ENCODE measurements at places on chromosomes 5 and 9.

DNA sequence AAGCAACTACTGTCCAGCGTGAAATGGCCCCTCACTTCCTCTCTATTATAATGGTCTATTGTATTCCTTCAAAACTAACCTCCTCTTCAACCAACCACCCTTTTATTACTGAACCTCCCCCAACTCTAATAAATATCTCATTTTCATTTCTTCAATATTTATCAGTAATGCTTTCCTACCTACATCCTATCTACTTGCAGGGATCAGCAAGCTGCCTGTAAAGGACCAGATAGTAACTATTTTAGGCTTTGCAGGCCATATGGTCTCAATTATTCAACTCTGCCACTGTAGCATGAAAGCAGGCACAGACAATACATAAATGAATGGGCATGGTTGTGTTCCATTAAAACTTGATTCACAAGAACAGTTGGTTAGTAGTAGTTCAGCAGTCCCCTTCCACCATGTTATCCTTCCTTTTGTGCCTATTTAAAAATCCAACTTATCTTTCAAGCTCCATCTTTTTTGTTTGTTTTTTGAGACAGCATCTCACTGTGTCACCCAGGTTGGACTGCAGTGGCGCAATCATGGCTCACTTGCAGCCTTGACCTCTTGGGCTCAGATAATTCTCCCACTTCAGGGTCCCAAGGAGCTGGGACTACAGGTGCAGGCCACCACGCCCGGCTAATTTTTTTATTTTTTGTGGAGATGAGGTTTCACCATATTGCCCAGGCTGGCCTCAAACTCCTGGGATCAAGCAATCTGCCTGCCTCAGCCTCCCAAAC is 45.8 kb downstream of the PCDHGC5 start:
- DNase-seq = no peak

DNA sequence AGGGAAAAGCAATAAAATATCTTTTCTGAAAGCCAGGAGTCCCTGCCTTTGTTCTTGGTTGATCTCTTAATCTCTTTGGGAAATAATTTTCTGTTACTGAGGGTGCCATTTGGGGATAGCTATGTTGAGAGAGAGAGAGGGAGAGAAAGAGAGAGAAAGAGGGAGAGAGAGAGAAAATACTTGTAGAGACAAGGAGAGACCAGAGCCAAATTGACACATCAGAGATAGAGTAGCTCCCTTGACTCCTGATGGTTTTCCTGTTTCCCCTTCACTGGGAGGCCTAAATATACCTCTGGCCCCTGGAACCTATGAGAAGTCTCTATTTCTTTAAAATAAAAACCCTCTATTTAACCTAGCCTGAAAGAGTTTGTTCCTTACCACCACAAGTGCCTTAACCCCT is 14.9 kb downstream of the CMYA5 start:
- DNase-seq = no peak

- no peak for DNase-seq
These were observed 78.2 kb downstream of the ATP10B start for GRCh38 chr5:160773646-160774410.

- DNase-seq = no peak
These were observed 14.3 kb downstream of the ATPSCKMT start for GRCh38 chr5:10235350-10235749.

DNA sequence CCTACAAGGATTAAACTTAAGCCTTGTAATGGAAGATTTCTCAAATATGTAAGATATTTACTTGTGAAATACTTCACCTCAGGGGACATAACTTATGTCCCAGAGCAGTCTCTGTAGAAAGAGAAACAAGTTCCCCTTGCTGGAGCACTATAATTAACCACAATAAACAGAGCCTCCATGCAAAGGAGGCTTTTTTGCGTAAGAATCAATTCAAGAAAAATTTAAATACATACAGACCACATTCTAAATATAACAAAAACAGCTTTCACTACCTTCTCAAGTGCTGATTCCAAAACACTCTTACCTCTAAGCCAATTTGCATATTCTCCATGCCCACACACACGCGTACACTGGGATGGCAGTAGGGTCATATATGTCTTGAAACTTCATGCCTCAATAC is 30.7 kb upstream of the CCNB1 start:
- DNase-seq = no peak

DNA sequence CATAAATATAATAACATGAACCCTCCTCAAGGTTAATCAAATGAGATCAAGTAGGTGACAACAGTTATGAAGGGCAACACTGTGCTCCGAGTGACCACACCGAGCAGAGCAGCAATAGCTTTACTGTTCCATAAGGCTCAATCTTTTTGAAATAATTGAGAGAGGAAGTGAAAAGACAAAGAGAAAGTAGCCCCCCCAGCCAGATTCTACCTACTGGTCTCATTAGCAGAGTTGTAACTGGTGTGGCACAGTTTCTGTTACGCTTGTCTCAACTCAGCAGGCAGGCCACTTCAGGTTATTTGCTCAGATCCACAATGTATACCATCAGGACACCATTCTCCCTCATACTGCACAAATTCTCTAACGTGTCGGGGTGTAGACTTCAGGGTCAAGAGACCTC is 14.0 kb downstream of the PRUNE2 start:
- DNase-seq = no peak

DNA sequence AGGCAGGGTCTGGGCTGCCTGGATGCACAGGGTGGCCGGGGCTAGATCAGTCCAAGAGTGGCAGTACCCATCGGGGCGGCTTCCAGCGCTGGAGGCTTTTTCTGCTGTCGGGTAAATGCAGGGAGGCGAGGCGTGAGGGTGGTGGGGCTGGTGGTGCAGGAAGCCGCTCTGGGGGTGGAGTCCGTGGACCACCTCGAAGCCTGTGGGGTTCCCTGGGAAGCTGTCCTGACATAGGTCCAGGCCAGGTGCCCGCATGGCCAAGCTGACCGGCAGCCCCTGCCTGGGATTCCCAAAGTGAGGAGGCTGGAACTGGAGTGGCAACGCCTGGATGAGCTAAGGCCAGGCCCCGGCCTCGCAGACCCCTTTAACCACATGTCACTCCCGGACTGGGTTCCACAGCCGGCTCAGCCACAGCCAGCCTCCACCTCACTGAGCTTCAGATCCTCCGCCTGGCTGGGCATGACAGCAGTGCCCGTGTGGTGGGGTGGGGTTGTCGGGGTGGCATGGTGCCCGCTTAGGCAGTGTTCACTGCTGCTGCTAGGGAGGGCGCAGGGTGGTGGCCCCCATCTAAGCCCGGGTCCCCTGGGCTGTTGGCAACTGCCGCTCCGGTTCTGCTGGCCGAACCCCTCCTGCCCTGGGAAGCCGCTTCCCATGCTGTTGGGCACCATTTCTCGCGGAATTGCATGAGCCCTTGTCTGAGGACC is 1.4 kb upstream of the QRFP start:
- DNase-seq = no peak

DNA sequence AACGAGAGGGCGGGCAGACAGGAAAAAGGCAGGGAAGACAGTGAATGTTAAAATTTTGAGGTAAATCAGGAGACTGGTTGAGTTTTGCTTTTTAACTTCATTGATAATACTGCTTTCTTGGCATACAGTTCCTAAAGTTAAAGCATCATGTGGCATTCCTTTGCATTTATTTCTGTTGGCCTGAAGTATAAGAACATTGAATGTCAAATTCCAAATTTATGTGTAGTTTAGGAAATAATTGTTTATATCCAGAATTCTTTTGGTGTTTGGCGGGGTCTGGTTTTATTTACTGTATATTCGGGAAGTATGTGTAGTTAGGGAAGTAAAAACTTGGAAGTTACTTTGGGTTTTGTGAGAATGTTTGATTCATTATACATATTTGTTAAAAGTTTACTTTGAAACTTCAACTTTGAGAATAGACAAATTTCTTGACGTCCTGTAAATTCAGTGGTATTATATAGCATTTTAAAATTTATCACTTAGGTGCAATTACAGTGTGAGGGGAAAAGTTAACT is 83.2 kb downstream of the PTPDC1 start:
- no peak for DNase-seq

GRCh38 chr5:137141779-137142178 is 357.3 kb downstream of the SPOCK1 start:
- DNase-seq = no peak

GRCh38 chr5:130077007-130077406 is 172.7 kb downstream of the CHSY3 start:
- no peak for DNase-seq

- no peak for DNase-seq
These were observed 22.2 kb upstream of the RNU6ATAC start for GRCh38 chr9:134186471-134187109.

DNA sequence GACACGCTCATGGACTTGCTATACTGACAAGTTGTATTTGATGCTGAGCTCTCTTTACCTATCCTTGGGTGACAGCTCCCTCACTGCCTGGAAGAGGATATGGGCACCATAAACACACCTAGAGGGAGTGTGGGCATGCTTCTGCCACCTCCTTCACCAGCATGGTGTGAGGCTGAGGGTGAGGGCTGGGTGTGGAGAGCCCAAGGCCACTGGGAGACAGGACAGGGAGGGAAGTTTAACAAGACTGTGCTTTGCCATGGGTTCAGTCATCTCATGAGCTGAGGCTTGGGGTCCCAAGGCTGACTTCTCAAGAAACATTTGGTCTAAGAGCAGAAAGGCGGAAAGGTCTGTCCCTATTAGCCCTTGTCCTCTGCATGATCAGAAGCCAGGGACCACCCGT is 93.6 kb upstream of the ANKRD55 start:
- DNase-seq = no peak

- no peak for DNase-seq
These were observed 155.4 kb downstream of the FSTL4 start for GRCh38 chr5:133456933-133457402.

DNA sequence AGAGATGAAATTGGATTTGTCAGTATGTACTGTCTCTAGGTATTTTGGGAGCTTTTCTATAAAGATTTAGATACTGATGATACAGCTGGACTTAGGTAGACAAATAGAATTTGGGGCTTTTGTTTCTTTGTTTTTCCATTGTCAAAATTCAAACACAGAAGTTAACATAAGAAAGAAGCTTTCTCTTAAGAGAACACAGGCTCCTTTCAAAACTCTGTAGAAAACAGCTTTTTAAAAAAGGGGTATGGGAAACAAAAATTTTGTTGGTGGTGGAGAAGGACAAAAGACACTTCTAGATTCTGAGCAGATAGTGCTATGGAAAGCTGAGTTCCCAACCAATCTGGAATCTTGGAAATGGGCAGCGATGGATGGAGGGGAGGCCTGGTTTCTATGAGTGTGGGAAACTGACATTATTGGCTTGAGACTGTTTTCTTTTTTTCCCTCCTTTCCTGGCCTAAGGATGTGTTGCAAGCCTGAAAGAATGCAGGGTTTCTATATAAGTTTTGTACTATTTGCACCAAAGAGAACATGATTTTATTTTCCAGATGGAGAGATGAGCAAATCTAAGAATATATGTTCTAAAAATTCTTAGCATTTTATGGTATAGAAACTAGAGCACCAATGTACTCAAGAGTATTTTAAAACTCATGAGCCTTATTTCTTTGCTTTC is 240.0 kb downstream of the PRR16 start:
- DNase-seq = no peak

DNA sequence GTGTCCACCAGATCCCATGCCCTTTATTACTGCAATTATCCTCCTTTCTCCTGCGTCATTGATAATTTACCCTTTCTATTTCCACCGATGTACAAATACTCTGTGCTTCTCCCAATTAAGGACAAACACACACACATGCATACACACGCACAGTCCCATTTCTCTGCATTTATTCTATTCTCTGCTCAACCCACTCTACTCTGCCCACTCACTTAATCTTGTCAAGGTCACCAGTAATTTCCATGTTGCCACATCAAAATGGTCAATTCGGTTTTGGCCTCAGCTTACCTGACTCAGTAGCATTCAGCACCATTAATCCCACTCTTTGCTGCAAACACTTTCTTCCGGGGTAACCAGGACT is 14.6 kb upstream of the STRBP start:
- DNase-seq = no peak

- no peak for DNase-seq
These were observed 454.2 kb upstream of the SGCD start for GRCh38 chr5:155872629-155873220.

- DNase-seq = no peak
These were observed 90.2 kb downstream of the ZNF462 start for GRCh38 chr9:106953174-106953573.

GRCh38 chr5:143426437-143426991 is 23.0 kb upstream of the NR3C1 start:
- DNase-seq = no peak

- DNase-seq = no peak
These were observed 343.7 kb downstream of the RAB3C start for GRCh38 chr5:58926541-58926935.

DNA sequence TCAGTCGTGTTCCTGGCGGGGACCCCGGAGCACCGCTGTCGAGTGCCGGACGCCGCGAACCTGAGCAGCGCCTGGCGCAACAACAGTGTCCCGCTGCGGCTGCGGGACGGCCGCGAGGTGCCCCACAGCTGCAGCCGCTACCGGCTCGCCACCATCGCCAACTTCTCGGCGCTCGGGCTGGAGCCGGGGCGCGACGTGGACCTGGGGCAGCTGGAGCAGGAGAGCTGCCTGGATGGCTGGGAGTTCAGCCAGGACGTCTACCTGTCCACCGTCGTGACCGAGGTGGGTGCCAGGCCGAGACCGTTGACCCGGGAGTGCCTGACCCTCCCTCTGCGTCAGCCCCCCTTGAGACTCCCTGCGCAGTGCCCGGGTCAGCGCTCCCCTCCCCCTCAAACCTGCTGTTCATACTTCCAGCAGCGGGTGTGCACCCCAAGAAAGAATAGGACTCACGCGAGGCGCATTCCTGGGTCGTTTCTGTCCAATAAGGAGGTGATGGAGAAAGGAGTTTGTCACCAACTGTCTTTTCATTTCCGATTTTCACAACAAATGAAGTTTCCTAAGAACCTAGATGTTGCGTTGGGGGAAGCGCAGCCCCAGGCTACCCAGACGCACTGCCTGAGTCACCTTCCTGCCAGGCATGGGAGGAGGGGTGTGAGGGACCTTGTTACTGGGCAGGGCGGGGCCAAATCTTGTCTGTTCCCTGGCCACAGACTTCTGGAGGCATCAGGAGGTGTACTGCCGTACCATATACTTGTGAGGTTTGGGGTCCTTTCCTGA is 722 bp downstream of the SLC22A4 start:
- DNase-seq = no peak

DNA sequence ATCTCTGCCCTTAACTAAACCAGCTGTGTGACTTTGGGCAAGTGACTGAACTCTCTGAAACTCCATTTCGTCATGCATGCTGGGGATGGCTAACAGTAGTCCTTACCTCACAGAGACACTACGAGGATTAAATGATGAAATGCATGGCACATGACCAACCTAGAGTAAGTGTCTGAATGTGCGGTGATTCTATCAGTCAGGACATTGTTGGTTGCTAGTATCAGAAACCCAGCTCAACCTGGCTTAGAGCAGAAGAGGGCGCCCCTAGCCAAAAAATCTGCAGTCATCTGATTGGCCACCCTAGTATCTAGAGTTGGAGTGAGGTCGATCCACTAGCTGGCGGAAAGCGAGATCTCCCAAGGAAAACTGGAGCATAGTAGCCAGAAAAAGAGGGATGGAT is 25.2 kb downstream of the NEURL1B start:
- DNase-seq = no peak
